ENCODE measurements at places on chromosomes 2 and 18. TPM values are rescaled to one million over a fixed set of nuclear protein-coding genes. Genes with fewer than 3 reads are reported as not detected.

DNA sequence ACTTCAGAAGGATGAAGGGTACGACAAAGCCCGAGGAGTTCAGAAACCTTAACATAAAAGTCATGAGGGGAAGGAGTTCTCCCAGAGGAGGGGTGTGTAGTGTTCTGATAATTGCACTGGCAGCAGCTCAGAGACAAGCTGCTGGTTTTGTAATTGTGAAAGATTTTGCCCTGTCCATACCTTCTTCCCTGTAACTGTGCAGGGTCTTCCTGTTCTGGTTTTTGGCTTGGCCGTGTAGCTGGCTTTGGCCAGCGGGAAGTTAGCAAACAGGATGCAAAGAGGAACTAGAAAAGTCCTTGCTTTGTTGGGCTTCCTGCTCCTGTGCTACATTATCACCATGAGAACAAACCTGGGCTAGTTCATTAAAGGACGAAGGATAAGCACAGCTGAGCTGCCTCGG lies 160.8 kb downstream of the LPIN1 start:
- DNase-seq, result no peak

DNA sequence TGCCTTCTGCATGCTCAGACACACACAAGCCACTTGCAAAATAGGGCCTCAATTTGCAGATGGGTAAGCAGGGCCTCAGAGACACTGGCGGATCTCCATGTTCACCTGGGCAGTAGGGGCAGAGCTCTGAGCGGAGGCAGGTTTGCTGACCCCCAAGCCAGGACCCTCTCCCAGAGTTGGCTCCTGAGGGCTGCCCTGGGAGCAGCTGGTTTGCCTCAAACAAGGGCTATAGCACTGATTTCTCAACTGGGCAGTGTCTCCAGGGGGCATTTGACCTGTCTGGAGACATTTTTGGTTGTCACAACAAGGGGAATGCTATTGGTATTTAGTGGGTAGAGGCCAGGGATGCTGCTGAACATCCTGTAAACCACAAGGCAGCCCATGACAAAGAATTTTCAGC lies 11.6 kb downstream of the GLI2 start:
- no peak for DNase-seq

Gene RNF125
- 7.3 TPM for total RNA-seq

GRCh38 chr2:208929139-208929864 lies 494.5 kb upstream of the MAP2 start:
- no peak for DNase-seq

- DNase-seq, result no peak
Observed at GRCh38 chr2:30265052-30266015, 34.0 kb downstream of the LBH start.

Gene APCDD1
- 252 TPM for total RNA-seq

DNA sequence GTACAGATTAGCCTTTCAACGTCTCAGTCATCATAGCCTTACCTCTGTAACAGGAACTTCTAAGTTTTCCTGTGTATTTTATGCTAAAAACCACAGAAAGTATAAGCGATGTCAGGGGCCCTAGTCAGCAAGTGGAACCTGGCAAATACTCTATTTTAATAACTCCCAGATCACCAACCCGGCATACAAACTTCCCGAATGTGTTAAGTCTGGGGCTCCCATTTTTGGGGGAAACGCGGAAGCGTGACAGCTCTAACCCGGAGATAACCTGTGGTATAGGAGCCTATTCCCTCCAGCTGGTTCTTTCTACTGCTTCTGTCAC lies 574 bp downstream of the NIFK start:
- DNase-seq, result no peak

GRCh38 chr2:228763379-228763981 lies 507.6 kb downstream of the PID1 start:
- DNase-seq, result no peak

- no peak for DNase-seq
Observed at GRCh38 chr2:136212426-136213378, 94.8 kb upstream of the CXCR4 start.

DNA sequence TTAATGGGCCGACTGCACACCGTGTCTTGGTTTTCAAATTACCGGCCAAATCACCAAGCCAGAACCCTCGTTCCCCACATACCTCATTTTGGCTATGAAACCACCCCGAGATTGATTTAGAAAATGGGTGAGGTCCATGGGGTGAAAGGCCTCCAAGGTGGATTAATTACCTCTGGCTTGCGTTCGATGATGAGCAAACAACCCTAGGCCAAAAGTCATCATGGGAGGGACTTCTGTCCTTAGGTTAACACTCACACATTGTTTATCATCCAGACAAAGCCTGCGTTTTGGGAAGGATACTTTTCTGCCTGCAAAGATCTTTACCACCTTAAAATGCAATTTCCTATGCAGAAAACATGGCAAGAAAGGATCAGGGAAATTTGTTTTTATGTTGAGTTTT lies 48.5 kb downstream of the GALR1 start:
- no peak for DNase-seq

GRCh38 chr2:42298996-42299754 lies 61.8 kb downstream of the COX7A2L start:
- DNase-seq, result no peak

DNA sequence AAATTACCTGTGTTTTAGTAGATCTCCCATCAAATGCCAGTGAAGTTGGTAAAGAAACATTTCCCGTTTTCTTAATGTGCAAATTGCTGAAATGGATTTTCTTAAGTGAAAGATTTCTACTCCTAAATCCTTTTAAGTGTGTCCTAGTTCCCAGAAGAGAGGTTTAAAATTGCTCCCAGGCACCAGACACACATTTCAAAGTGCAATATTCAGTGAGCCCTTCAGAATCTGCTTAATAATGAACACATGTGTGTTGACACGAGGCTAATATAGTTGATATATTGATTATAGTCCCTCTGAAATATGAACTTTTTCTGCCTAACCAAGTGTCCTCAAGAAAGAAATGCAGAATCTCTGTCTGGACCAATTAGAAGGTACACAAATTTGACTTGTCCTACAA lies 861.7 kb upstream of the CNTNAP5 start:
- no peak for DNase-seq

DNA sequence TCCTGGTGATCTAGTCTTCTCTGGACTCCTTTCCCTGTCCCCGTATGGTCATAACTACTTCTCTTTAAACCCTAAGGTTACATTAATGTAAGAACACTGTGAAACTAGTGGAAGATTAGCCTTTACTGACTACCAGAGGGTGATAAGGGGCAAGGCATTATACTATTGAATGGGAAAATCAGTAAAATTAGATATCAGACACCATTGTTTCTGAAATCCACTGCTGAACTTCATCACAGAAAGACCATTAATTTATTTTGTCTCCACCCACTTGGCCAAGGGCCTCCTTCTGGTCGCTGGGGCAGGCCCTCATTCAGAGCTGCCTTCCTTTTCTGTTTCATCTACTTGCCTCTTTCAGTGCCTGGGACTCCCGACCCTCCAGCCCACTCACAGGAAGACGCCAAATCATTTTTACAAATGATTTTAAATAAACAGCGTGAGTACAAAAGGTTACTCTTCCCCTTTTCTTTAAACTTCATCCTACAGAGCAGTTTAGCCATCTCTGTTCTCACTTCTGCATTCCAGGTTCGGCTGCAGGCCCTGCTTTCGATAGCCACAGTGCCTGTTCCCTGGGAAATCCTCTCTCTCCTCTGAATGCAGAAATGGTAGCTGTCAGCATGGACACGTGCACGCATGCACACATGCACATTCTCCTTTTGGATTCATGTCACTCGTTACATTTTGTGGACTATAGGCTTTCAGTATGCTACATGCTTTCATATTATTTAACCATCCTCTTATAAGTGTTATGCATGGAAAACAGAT lies 70.3 kb upstream of the DOCK10 start:
- DNase-seq, result no peak

DNA sequence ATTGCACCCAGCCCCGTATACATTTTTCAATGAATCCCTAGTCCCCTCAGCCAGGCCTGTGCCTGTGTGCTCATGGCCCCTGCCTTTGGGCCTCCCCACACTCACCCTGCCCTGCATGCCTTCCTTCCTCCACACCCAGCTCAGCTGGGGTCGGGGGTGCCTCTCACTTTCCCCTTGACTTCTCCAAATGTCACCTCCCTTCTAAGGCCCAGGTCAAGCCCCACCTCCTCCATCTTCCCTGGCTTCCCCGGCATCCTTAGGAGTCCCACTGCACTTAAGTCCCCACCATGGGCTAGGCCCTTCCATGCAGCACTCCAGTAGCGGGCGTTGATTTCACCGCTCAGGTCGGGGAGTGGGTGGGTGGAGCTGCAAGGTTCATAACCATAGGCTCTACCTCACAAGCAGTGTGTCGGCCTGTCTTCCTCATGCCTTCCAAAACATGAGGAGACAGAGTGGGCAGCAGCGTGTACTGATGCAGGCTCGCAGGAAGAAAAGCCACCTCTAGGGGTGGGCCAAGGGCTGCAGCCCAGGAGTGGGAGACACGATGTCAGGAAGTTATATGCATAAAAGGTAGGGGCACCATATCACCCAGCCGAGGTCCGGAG lies 47.7 kb downstream of the DNMT3A start:
- DNase-seq, result no peak

DNA sequence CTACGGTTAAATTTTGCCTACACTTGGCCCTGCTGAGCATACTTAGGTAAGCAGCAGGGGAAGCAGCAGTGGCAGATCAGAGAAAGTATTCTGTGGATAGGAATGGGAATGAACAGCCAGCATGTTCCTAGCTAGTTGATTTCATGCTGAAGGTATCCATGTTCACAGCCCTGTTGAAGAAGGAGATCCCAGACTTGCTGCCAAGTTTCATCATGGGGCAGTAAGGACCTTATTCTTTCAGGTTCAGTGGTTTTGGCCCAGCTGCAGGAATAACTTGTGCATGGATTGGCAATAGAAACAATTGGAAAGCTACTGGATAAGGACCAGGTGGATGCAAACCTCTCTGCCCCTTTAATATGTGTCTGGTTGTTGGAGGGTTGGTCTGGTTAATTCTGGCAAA lies 98.2 kb upstream of the TMEM178A start:
- no peak for DNase-seq

DNA sequence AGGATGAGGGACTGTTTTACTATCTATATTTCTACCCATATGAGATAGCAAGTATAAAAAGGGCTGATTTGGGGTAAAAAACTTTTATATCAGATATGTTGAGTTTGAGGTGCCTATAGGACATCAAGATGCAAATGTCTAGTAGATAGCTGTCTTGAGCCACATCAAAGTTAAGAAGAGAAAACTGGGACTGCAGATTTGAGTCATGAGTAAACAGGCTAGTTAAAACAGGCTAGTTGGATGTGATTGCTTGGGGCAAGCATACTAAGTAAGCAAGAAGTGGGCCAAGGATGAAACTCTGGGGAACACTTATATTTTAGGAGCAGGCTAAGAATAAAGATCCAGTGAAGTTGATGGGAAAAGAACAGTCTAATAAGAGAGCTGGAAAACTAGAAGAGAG lies 2.8 kb upstream of the SCRN3 start:
- no peak for DNase-seq

DNA sequence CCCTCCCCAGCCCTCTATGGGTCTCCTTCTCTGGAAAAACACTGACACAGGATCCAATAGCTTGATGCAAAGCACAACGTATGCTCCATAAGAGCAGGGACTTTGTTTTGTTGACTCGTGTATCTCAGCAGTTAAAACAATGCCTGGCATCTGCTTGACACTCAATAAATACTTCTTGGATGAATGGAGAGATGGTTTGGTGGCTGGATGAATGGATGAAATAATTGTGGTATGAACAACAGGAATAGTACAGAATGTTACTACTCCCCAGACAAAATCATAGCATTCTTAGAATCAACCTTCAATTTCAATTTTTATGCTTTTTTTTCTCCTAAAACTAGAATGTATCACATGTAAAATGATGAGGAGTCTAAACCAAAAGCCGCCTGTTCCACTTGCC lies 57.4 kb downstream of the KCNE4 start:
- no peak for DNase-seq

- no peak for DNase-seq
Observed at GRCh38 chr2:208906330-208906729, 499.7 kb downstream of the PTH2R start.

Gene EGR4
- not detected for total RNA-seq

GRCh38 chr18:77000527-77000926 lies 132.1 kb downstream of the MBP start:
- no peak for DNase-seq

Gene FAHD2A
- total RNA-seq, result 28.8 TPM

DNA sequence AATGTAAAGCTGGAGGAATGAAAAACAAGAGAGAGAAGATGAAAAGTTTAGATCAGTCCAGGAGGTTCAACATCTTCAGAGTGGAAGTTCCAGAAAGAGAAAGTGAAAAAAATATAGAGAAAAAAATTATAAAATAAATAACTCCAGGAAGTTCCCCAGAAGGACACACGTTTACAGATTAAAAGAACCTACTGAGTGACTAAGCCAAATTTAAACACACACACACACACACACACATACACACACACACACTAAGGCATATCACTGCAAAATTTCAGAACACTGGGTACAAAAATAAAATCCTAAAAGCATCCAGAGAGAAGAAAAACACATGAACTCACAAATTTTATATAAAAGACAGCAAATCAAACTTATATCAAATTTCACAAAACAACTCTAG lies 85.9 kb upstream of the PMAIP1 start:
- DNase-seq, result no peak

Gene NIF3L1
- total RNA-seq, result 12.2 TPM

Gene GYPC
- total RNA-seq, result 170 TPM

DNA sequence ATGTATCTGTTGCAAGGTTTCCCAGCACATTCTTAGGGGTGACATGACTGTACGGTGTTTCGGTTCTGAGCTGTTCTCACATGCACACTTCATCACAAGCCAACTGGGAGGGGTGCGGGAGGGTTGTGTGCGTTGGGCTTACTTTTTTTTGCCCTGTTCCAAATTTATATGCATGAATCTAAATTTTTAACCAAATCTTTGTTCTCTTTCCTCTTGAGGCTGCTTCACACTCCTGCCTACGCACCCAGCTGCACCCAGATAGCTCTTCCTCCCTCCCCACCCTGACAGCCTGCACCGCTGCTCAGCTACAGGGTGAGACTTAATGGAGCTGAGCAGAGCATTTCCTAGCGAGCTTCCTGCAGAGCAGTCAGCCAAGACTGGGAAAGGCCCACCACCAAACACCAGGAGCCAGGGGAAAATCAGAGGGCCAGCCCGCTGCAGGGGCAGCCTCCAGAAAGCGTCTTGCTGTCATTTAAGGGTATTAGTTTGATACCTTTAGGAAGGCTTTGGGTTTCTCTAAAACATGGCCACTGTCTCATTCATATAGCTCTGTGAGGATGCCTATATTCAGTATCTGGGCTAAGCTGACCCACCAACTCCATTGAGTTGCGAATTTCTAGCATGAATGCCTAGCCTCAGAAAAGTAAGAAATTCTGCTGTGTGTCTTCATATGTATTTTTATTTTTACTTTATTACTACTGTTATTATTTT lies 84.5 kb downstream of the POU3F3 start:
- no peak for DNase-seq

- no peak for DNase-seq
Observed at GRCh38 chr2:54641988-54642387, 81.5 kb upstream of the EML6 start.

Gene AQP12A
- total RNA-seq, result not detected
